ENCODE measurements at places on chromosomes 7 and 10.
A peak's percentile ranks its signal among the peaks of the same experiment; 100 is the strongest.

- peak; percentile 33 for DNase-seq
These were observed 31.3 kb downstream of the GNAT3 start for GRCh38 chr7:80480566-80480965.

DNA sequence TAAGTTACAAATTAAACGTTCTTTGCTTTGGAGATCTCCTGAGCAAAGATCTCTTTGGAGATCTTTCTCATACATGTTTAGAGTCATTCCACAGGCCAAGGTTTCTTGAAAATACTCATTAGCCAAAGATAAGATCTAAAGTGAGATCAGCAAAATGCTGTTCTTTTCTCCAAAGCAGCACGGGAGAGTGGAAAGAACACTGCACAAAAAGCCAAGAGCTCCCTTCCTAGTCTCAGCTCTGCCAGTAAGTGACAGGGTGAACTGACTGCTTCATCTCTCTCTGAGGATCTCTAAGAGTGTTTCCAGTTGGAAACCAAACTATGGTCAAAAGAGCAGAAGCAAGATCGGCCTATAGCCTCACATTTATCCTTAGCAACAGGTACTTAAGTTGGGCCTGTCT is 168.4 kb upstream of the ASAH2 start:
- no peak for DNase-seq

DNA sequence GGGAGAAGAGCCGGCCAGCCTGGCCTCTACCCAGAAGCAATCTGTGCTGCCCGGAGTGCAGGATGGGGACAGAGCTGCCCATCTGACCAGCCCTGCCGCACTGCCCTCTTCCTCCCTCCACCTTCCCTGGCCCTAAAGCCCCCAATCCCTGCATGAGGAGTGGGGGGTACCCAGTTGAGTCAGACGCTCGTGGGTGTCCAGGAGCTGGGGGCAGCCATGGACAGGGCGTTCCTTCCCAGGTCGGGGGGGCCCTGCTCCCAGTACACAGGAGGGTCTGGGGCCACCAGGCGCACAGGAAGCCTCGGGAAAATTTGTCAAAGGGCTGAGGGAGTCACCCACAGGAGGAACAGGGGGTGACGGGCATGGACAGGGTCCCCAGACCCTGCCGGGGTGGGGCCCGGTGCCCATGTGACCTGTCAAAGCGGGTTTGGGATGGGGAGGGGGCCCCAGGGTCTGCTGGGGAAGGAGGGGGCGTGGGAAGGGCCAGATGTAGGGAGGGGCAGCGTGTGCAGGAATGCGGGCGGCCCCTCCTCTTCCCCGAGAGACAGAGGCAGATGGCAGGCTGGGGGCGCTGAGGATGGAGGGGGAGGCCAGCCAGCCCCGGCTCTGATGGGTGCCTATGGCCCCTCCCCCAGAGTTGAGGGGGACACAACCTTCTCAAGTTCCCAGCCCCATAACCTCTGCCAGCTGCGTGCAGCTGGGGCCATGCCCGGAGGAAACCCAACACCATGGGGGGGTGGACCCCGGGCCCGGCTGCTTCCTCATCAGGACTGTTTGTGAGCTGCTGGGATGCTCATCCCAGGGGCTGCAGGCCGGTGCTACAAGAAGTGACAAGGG is 21.5 kb upstream of the GRIFIN start:
- no peak for DNase-seq

DNA sequence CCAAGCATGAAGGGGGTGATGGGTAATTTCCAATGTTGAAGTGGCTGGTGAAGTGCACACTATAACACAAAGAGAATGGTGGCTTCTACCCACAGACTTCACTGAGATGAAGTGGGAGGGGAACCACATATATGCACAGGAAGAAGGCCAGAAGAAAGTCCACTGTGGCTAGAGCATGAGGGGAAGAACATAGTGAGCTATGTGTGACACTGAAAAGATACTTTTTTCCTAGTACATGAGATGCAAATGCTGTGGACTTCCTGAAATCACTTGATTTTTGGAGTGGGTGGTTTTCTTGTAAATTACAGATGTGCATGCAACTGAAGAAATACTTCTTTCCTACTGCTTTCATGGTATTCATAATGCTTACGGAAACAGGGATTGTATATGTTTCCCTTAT is 115.6 kb upstream of the PHYHIPL start:
- no peak for DNase-seq

All from ELR (cell line).